GM12878 (cell line): ENCODE measurements at places on chromosomes 1 and 21. TPM values are rescaled to one million over a fixed set of nuclear protein-coding genes. Genes with fewer than 3 reads are reported as not detected.

DNA sequence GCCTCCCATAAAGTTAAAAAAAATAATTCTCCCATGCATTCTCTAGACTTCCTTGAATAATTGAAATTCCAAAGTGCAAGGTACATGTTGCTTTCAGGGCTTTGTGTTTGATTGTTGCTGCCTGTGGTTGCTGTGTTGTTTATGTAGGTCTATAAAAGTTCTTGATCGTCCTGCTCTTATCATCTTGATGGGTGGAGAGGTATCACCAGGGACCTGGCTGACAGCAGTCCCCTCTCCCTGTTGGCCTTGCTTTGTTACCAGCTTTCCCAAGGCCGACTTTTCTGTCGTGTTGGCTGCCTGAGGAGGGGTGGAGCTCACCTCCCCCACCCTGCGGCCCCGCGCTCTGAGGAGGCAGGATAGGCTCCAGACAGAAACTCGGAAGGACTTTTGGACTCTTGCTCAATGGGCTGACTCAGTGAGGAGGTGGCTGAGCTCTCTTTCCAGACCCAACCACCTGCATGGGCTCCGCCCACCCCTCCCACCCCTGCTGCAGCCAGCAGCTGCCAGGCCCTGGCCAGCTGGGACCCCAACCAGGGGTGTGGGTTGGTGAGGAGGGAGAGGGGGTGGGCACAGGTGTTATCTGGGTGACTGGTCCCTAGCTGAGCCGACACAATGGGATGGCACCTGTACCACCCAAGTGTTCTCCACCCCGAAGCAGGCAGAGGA lies 2.0 kb downstream of the INAVA start:
- no peak for DNase-seq

DNA sequence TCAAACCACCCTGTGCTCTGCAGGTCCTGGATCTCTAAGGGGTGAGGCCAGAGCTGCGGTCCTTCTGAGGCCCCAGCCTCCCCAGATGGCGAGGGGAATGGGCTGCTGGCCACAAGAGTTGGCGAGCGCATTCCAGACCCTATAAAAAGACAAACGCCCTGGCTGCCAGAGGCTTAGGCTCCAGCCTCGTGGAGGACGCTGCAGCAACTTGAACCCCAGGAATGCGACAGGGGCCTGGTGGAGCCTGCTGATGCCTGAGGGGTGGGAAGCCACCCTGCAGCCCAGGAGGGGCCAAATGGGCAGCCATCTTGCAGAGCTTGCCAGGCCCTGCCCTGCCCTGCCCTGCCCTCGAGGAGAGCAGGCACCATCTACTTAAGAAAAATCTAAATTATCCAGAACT lies 8.6 kb downstream of the CACNA1S start:
- no peak for DNase-seq

- no peak for DNase-seq
Observed at GRCh38 chr1:10068605-10069294, 36.0 kb downstream of the UBE4B start.

DNA sequence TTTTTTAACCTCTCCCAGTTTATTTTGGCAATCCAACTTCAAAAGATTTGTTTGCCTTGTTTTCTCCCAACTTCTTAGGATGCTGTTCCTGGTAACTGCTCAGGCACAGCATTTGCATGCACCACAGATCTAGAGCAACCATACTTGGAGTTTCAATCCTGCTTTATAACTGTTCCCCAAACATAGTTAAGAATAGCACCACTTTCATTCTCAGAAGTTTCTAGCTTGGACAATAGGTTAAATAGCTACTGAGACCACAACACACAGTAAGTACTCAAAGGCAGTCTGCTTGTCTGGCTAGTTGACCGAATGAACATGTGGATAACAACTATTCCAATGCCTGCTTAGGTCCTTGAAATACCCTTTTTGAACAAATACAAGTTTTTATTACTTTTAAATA lies 76.8 kb downstream of the FOXJ3 start:
- peak; percentile 35 for DNase-seq

GRCh38 chr1:48263041-48263440 lies 40.5 kb downstream of the SLC5A9 start:
- no peak for DNase-seq

- no peak for DNase-seq
Observed at GRCh38 chr1:5242850-5243249, 588.4 kb downstream of the AJAP1 start.

- no peak for DNase-seq
Observed at GRCh38 chr1:27015260-27015659, 2.6 kb upstream of the TENT5B start.

DNA sequence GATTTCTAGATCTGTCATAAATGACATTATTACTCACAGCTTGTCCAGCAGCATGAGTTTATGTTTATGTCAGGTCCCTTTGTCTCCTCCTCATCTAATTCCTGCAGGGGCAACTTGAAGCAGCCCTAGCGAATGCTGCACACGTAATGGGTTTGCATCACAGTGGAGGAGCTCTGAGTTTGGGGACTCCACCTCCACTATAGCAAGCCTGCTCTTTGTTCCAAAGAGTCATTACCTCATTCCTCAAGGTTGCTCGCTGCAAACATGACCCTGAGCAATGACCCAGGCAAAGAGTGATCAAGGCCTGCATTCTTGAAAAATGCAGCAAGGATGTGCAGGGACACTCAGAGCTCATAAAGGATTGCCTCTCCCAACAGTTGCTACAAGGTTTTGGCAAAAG lies 261.9 kb downstream of the HHIPL2 start:
- DNase-seq = no peak

DNA sequence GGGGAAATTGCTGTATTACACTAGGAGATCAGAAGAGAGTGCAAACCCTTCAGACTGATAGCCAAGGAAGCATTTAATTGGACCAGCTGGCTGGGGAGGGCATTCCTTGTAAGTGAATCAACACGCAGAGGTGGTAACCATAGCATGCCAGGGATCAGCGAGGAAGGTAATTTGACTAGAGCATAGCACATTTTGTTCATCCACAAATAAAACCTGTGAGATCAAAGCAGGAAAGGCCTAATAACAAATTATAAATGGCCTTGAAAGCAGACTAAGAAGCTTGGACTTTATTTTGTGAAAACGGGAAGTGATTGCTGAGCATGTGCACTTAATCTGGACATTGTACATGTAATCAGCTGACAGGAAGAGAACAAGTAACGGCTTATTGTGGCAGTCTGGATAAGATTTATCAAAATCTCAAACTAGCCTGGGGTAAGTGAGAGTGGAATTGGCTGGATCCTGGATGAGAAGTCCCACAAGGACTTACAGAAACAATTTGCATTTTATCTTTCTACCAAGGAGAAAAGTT lies 11.7 kb upstream of the CD55 start:
- no peak for DNase-seq

- DNase-seq = no peak
Observed at GRCh38 chr1:222310836-222311235, 237.1 kb downstream of the HHIPL2 start.

GRCh38 chr1:200907611-200908097 lies 13.0 kb downstream of the INAVA start:
- DNase-seq = peak; percentile 67

GRCh38 chr1:242002072-242002471 lies 3.2 kb upstream of the MAP1LC3C start:
- DNase-seq = no peak

GRCh38 chr1:53591924-53592323 lies 132.7 kb downstream of the DMRTB1 start:
- no peak for DNase-seq

- no peak for DNase-seq
Observed at GRCh38 chr21:26438976-26439375, 134.1 kb downstream of the CYYR1 start.

DNA sequence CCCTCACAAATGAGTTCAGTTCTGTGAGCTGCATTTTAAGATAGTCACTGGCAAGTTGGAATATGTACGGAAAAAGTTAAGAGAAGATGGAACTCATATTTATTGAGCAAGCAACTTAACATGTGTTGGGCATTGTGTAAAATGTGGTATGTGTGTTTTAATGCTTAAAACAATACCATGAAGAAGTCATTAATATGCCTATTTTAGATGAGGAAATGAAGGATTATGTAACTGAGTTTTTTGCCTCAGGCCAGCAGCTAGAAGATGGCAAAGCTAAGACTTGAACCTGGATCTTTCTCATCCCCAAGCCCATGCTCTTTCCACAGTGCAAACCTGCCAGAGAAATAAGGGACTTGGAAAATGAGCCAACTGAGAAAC lies 48.9 kb downstream of the SPATA46 start:
- DNase-seq = no peak

- DNase-seq = peak; percentile 35
Observed at GRCh38 chr1:32220746-32221580, 1.2 kb downstream of the TMEM234 start.

DNA sequence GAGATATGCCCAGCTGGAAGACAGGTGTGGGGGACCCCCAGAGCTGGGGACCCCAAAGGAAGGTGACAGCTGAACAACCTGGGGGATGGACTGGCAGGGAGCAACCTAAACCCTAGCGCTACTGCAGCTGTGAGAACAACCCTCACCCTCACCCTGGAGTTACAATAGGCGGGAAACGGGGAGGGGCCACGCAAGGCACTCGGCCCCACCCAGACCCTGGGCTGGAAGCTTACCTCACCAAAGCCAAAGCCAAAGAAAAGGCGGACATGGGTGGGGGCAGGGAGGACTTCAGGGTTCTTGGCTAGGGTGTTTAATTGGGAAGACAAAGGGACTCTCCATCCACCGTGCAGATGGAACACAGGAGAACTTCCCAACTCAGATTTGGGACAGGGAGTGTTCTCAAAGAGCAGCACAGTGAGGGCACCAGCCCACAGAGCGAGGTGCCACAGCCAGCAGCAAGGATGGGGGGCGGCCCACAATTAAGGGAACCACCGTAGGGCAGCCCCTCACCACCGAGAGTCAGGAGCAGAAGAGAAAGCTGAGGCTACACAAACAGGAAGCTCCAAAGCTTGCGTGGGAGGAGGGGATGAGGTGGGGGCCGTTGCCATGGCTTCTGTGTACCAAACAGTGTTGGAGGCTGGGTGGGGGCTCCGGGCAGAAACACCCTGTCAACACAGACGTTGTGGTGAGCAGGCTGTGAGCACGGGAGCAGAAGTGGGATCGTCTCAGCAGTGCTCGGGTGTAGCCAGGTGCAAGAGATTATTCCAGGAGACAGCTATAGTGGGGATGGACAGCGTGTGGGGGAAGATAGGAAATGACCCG lies 1.9 kb downstream of the TAGLN2 start:
- DNase-seq = peak; percentile 68

GRCh38 chr1:207052911-207053769 lies at the start of gene PFKFB2:
PFKFB2 (plus strand) TSS chr1:207053275; CDS start chr1:207054718, 1,443 bp downstream.
- DNase-seq = peak; percentile 66

SMIM1 gene
- 0.53 TPM in 1 of 2 replicates, not detected in the other for total RNA-seq

DDOST gene
- 175 and 194 TPM in 2 replicates for total RNA-seq

TMEM125 gene
- 0.28 and 1.1 TPM in 2 replicates for total RNA-seq

DSCAM gene
- total RNA-seq = not detected in 2 replicates

TDRD5 gene
- not detected in 2 replicates for total RNA-seq

TRPM2 gene
- total RNA-seq = 9.1 and 9.9 TPM in 2 replicates

KLHL20 gene
- 12.5 and 14.0 TPM in 2 replicates for total RNA-seq

CTXND2 gene
- total RNA-seq = not detected in 2 replicates

PPP1R12B gene
- 5.3 and 6.4 TPM in 2 replicates for total RNA-seq

FAM151A gene
- 0.13 TPM in 1 of 2 replicates, not detected in the other for total RNA-seq

NHLH2 gene
- total RNA-seq = not detected in 2 replicates

TMEM35B gene
- total RNA-seq = 15.2 and 18.8 TPM in 2 replicates
